ENCODE measurements at places on chromosomes 4 and X.

- DNase-seq, result no peak
Measured at GRCh38 chr4:119125931-119126330, 9.7 kb upstream of the MYOZ2 start.

- DNase-seq, result no peak
Measured at GRCh38 chr4:138299881-138300280, 57.7 kb upstream of the SLC7A11 start.

- no peak for DNase-seq
Measured at GRCh38 chrX:105267167-105267566, 46.7 kb upstream of the TEX13A start.

DNA sequence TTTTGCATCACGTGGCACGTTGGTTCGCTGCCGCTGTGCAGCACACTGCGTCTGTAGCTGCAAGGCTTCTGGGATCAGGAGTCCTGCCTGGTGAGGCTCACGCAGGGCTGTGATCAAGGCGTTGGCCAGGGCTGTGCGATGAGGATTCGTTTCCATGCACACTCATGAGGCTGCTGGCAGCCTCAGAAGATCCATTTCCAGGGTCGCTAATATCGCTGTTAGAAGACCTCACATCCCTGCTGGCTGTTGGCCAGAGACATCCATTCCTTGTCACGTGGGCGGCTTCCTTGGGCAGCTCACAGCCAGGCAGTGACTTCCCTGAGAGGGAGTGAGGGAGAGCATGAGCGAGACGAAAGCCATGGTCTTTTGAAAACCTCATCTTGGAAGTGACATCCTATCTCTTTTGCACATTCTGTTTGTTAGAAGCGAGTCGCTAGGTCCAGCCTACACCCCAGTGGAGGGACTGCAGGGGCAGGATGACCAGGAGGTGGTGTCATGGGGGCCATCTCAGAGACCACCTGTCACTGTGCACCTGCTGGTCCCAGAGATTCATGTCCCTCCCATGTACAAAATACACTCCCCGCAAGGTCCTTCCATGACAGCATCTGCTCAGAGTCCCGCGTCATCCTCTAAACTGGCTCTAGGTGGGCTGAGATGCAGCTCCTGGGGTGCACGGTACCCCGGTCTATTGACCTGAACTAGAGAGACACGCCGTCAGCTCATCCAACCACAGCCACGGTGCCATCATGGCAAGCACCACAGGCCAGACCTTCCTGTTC is 12.2 kb downstream of the RGS12 start:
- no peak for DNase-seq

DNA sequence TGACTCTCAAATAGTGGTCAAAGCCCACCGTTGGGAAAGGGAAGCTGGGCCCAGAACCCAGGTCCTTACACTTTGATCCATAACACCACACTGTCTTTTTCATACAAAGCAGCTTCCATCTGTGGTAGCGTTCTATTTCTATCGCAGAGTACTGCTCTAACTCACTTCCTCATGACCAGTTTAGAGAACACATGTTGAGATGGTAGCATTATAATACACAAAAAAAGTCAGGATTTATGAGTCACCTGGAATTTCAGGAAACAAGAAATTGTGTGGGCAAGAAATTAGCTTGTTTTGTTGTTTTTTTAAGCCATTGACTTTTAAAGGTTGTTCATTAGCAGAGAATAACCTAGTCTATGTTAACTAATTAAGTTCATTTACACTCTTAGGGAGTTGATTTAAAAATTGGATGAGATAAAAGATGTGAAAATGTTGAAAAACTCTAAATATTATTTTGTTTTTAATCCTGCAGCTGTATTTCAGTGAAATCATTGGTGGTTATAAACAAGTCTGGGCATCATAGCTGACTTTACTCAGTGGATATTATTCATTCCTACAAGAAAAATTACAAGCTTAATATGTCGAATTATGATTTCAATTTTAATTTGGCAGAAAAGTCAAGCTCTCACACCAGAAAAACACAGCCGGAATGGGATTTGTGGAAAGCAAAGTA is 1011.1 kb upstream of the HS3ST1 start:
- DNase-seq, result peak; percentile 74

- peak; percentile 75 for DNase-seq
Measured at GRCh38 chrX:129523079-129523911, at the start of gene SMARCA1. Gene SMARCA1 (minus strand): TSS chrX:129523490. CDS start chrX:129523370, 120 bp downstream.

DNA sequence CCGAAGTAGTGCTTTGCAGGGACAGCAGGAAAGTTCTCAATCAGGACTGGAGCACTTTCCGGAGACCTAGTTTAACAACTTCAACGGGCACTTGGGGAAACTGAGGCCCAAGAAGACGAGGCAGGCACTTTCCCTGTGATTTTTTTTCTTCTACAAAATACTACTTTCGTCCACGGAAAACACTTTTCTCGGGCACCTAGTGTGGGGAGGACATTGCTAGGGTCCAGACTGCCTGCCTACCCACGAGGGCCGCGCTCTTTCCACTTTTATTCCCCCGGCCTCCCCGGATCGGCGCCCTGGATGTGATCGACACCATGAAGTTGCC is 125.4 kb upstream of the CXorf66 start:
- no peak for DNase-seq

DNA sequence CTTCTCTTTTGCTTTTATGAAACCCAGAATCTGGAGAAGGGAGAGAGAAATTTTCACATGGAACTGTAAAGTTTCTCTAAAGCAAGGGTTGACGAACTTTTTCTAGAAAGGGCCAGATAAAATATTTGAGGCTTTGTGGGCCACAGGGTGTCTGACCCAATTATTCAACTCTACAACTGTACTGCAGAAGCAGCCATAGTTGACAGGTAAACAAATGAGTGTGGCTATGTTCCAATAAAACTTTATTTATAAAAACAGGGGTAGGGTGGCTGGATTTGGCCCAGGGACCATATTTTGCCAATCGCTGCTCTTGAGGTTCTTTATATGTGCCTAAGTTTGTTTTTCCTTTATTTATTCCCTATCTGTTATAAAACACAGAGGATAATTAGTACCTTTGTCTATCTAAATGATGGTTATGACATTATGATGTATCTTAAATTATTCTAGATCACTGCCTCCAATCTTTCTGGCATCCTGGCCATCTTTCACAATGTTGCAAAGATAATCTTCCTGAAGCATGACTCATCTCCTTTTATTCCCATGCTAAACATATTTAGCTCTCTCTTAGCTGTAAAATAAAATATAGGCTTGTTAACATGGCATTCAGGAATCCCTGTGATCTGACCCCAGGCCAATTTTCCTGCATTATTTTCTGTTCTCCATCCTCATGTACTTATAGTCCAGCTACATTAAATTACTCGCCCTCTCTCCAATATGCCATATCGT is 106.8 kb upstream of the CBLL2 start:
- DNase-seq, result peak; percentile 48

GRCh38 chr4:150694438-150694837 is 112.5 kb downstream of the MAB21L2 start:
- DNase-seq, result no peak

DNA sequence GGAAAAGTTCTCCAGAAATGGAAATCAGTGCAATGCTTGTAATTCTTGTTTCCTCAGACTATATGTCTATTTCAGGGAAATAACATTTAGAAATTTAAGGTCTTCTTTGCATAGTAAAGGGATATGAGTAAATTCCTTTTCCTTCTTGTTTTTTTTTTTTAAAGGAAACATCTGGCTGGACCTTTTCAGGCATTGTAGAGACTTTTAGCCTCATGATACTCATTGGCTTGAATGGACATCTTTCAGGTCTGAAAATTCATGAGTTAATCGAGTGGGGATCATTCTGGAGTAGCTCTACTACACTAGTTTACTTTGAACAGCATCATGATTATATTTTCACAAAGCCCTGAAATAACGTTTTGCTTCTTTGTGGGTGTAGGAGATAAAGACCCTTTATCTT is 88.6 kb upstream of the CBLL2 start:
- peak; percentile 56 for DNase-seq

GRCh38 chrX:107849747-107850421 is 24.2 kb downstream of the MID2 start:
- peak; percentile 61 for DNase-seq

GRCh38 chr4:186592966-186593586 is 37.7 kb upstream of the MTNR1A start:
- no peak for DNase-seq

Data from lung microvascular endothelial cell (primary cell).